ENCODE measurements at places on chromosomes 5 and 9. TPM values are rescaled to one million over a fixed set of nuclear protein-coding genes. Genes with fewer than 3 reads are reported as not detected.

The TSSK1B gene
- total RNA-seq, result not detected

The C5 gene
- 4.9 TPM for total RNA-seq

The STPG3 gene
- not detected for total RNA-seq

The C9orf153 gene
- total RNA-seq, result 1.9 TPM

The FAT2 gene
- total RNA-seq, result 0.05 TPM

GRCh38 chr5:91016954-91017700 is 366.0 kb downstream of the ARRDC3 start:
- H3K27ac ChIP-seq, result no peak overlapping the region
- H3K4me1 ChIP-seq, result no peaks in the 10 kb centered on the region
- DNase-seq, result no peak
- no peak overlapping the region for H3K4me3 ChIP-seq

- H3K36me3 ChIP-seq, result no peaks in the 10 kb centered on the region
- H3K27ac ChIP-seq, result no peak overlapping the region
- no peaks in the 10 kb centered on the region for H3K4me1 ChIP-seq
- H3K4me3 ChIP-seq, result no peak overlapping the region
- DNase-seq, result no peak
Observed at GRCh38 chr9:84397822-84398221, 57.3 kb upstream of the SLC28A3 start.

GRCh38 chr5:147169399-147169798 is 65.4 kb upstream of the STK32A start:
- H3K4me3 ChIP-seq, result no peak overlapping the region
- peaks cover 13% of the 10 kb centered on the region for H3K4me1 ChIP-seq
- H3K27ac ChIP-seq, result peak overlapping the region; percentile 73

DNA sequence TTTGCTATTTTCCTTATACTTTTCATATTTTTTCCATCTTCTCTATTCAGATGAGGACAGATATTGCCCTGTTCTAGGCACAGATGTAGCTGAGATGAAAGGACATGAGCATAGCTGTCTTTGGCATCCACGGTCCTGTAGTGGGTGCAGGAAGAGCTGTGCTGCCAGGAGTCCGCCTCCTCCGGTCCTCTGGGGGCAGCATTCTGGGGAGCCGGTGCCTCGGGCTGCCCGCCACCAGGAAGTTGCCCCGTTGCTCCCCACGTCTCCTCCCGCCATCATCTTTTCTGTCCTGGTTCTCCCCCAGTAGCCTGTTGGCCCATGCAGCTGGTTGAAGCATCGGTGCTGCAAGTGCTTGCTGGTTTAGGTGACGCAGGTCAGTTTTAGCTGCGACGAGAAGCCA is 170.0 kb upstream of the IRX4 start:
- H3K27me3 ChIP-seq, result peaks cover 39% of the 10 kb centered on the region
- H3K4me3 ChIP-seq, result no peak overlapping the region
- DNase-seq, result no peak
- H3K27ac ChIP-seq, result no peak overlapping the region
- no peaks in the 10 kb centered on the region for H3K4me1 ChIP-seq

GRCh38 chr5:4159681-4160080 is 564.0 kb downstream of the IRX1 start:
- DNase-seq, result no peak
- no peaks in the 10 kb centered on the region for H3K4me1 ChIP-seq
- no peak overlapping the region for H3K4me3 ChIP-seq
- no peak overlapping the region for H3K27ac ChIP-seq

DNA sequence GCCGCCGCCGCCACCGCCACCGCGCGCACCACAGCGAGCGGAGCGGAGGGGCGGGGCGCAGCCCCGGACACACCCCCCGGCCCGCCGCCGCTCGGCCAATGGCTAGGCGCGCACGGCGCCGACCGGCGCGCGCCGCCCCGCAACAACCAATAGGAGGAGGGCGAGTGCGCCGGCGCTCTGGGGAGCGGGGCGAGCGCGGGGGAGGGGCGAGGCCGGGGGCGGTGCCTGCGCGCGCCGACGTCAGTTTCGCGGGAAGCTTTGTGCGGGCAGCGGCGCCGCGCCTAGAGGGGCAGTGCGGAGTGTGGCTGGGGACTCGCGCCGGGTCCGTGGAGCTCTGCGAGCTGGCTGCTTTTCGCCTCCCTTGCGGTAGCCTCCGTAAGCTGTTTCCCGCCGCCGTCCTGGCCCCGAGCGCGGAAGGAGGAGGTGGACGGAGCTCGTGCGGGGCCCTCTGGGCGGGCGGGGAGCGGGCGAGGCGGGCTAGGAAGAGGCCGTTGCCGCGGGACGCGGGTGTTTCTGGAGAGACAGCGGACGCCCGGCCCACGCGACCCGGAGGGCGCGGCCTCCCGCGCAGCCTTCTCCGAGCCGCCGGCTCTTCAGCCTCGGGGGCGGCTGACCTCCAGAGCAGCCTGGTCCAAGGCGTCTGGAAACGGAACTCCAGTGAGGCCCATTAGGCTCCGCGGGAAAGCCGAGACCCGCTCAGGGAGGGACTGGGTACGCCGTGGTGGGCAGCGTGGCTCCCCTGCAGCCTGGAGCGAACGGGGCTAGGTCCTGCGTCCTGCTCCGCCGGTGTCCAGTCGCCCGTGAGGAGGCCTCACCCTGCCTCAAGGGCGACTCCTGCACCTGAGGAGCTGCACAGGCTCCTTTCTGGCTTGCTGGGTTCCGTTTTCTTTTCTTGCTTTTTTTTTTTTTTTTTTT is at the start of gene ZMYND19:
TSS of gene ZMYND19 (minus strand) at position 44 of the 915 bp plus-strand sequence. CDS start 249 bp downstream, outside the sequence.
- H3K27ac ChIP-seq, result peak within 1 kb of the TSS; percentile 86
- H3K36me3 ChIP-seq, result peaks cover 24% of the 10 kb centered on the region
- peak; percentile 95 for DNase-seq
- peaks cover 17% of the 10 kb centered on the region for H3K4me1 ChIP-seq
- H3K27me3 ChIP-seq, result no peaks in the 10 kb centered on the region

- H3K27ac ChIP-seq, result peak overlapping the region; percentile 4
- peak; percentile 75 for DNase-seq
- peaks cover 74% of the 10 kb centered on the region for H3K4me1 ChIP-seq
- peak overlapping the region; percentile 73 for H3K4me3 ChIP-seq
- H3K36me3 ChIP-seq, result no peaks in the 10 kb centered on the region
- peaks cover 70% of the 10 kb centered on the region for H3K27me3 ChIP-seq
Observed at GRCh38 chr9:37032713-37033112, 1.4 kb downstream of the PAX5 start.

DNA sequence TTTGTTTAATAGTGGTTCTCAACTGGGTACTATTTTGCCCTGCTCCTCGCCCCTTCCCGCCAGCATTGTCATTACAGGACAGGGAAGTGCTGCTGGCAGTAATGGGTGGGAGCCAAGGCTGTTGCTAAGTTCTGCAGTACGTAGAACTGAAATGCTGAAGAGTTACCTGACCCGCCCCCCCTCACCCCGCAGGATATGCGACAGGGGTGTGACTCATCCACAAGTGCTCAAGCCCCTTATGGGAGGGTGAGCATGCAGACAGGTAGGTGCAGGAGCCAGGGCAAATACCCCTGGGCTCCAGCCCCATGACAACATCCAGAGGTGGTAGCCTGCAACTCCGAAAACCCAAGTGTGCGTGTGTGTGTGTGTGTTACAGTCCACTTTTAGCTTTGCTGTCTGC is 35.7 kb downstream of the LRRC70 start:
- H3K4me3 ChIP-seq, result no peak overlapping the region
- H3K36me3 ChIP-seq, result no peaks in the 10 kb centered on the region
- no peaks in the 10 kb centered on the region for H3K4me1 ChIP-seq
- no peak for DNase-seq
- no peak overlapping the region for H3K27ac ChIP-seq

DNA sequence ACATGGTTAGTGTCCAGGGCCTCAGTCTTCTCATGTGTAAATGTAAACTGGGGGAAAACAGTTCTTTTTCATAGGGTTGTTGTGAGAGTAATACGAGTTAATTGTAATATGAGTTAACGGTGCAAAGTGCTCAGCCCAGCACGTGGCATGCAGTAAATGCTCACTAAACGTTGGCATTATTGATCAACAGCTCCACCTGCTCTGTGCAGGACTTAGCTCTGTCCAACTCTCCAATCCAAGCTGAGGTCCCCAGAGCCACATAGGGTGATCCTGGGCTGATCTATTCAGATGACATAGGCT is 28.3 kb downstream of the SPOCK1 start:
- no peak for DNase-seq
- H3K27ac ChIP-seq, result no peak overlapping the region
- no peaks in the 10 kb centered on the region for H3K27me3 ChIP-seq
- H3K4me3 ChIP-seq, result no peak overlapping the region

DNA sequence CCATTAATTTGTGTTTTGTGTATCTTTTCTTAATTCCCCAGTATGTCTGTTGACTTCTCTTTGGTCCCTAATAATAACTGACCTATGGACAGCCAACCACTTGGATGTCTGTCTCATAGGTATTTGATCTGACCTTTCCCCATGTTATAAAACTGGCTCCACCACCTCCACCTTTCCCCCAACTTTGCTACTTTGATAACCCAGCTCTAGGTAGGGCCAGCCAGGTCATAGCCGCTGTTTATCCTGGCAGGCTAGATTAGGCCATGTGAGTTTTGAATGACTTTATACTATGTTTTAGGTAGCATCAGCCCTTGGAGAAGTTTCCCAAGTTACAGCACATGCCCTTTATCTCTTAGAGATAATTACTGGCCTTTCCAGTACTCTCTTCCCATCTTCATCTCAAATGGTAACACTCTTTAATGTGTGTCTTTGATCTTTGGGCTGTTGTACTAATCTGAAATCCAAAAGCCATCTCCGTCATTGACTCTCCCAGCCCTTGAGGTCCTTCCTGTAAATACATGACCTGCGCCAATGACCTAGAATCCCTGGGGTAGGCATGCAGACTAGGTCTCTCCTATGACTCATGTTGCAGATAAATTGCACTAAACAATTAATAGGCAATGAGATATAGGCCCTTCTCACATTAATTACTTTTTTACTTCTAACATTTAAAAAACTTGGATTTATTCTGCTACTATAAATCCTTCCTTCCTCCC is 152.6 kb downstream of the CD180 start:
- no peaks in the 10 kb centered on the region for H3K27me3 ChIP-seq
- H3K36me3 ChIP-seq, result no peaks in the 10 kb centered on the region
- H3K4me3 ChIP-seq, result no peak overlapping the region
- peaks cover 10% of the 10 kb centered on the region for H3K4me1 ChIP-seq
- DNase-seq, result no peak
- H3K27ac ChIP-seq, result no peak overlapping the region

GRCh38 chr5:166883016-166883415 is 1408.4 kb upstream of the WWC1 start:
- no peak overlapping the region for H3K27ac ChIP-seq
- H3K36me3 ChIP-seq, result no peaks in the 10 kb centered on the region
- DNase-seq, result no peak
- H3K4me3 ChIP-seq, result no peak overlapping the region
- H3K4me1 ChIP-seq, result no peaks in the 10 kb centered on the region

DNA sequence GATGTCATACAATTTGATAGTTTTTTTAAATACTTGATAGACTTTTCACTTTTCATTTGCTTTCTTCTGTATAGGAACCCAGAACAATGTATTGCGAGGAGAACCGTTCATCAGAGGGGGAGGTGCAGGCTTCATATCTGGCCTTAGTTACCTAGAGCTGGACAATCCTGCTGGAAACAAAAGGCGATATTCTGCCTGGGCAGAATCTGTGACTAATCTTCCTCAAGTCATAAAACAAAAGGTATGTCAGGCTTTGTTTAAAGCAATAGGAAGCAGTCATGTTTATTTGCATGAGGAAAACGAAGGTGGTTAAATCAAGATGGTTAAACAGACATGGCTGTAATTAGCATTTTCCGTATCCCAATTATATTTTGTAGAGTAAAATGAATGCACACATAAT is 46.0 kb downstream of the C7 start:
- DNase-seq, result no peak
- no peaks in the 10 kb centered on the region for H3K27me3 ChIP-seq
- H3K4me1 ChIP-seq, result no peaks in the 10 kb centered on the region
- H3K36me3 ChIP-seq, result no peaks in the 10 kb centered on the region
- H3K4me3 ChIP-seq, result no peak overlapping the region
- no peak overlapping the region for H3K27ac ChIP-seq

DNA sequence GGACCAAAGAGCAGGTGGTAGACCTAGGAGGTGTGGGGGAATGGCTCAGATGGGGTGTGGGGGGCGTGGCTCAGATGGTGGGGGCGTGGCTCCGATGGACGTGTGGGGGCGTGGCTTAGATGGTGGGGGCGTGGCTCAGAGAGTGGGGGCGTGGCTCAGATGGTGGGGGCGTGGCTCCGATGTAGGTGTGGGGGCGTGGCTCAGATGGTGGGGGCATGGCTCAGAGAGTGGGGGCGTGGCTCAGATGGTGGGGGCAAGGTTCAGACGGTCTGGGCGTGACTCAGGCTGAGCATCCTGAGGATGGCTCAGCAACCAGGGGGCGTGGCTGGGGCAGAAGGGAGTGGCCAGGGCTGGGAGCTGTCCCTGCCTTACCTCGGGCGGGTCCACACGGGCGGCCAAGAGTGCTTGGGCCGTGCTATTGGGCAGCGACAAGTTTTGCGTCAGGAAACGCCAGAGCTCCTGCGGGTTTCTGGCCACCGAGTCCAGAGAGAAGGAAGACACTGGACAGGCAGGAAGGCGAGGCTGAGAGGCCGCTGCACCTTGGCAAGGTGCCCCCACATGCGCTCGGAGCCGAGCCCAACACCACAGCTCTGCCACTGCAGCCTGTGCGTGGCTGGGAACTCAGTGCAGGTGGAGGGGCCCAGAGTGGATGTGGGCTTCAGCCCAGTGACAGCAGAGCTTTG is 5.9 kb downstream of the ABCA2 start:
- peak; percentile 89 for DNase-seq
- no peak overlapping the region for H3K4me3 ChIP-seq
- H3K27ac ChIP-seq, result no peak overlapping the region

GRCh38 chr5:100551183-100551582 is 16.0 kb downstream of the FAM174A start:
- no peaks in the 10 kb centered on the region for H3K27me3 ChIP-seq
- no peak overlapping the region for H3K27ac ChIP-seq
- no peaks in the 10 kb centered on the region for H3K4me1 ChIP-seq
- no peaks in the 10 kb centered on the region for H3K36me3 ChIP-seq
- no peak for DNase-seq
- H3K4me3 ChIP-seq, result no peak overlapping the region

DNA sequence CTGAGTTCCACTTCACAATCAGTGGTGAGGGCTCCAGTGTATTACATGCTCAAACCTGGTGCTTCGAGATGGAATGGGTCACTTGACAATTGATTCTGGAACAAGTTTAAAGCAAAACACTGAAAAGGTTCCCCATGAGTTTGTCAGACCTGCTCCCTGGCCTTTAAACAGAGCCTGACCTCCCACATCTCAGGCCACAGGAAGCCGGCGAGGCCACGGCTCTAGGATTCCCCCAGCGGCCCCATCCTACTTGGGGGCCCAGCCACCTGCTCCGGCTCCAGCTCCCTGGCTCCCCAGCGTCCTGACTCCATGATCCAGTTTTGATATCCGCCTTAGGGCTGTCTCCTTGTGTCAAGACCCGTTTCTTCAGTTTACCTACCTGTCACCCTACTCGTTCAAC is 62.0 kb downstream of the TTLL11 start:
- peaks cover 6% of the 10 kb centered on the region for H3K4me1 ChIP-seq
- H3K27me3 ChIP-seq, result no peaks in the 10 kb centered on the region

DNA sequence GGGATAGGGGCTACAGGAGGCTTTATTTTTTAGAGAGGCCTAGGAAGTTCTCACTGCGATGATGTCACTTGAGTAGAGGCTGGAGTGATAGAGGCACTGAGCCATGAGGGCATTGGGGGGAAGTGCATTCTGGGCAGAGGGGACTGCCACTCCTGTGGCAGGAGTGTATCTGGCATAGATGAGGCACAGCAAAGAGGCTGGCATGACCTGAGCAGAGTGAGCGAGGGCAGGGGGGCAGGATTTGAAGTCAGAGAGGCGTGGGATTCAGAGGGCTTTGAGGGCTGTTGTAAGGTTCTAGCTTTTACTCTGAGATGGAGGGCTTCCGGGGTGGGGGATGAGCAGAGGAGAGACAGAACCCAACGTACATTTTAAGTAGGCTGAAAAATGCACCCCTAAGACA is 91.9 kb upstream of the SH3PXD2B start:
- H3K27ac ChIP-seq, result no peak overlapping the region
- H3K36me3 ChIP-seq, result no peaks in the 10 kb centered on the region
- H3K4me3 ChIP-seq, result no peak overlapping the region
- no peaks in the 10 kb centered on the region for H3K4me1 ChIP-seq
